ENCODE measurements at places on chromosomes 4 and X.

DNA sequence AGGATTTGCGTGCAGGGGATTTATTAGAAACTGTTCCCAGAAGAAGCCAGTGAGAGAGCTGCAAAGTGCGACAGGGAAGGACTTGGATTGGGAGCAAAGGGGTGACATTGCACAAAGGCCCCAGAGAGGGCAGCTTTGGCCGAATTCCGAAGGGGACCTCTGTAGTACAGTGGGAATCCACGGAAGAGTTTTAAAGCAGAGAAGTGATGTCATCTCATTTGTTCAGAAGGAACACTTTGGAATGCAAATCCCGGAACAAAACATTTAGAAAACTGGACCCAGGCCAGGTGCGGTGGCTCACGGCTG is 71.7 kb downstream of the FAM184B start:
- no peak for DNase-seq

- DNase-seq = no peak
Observed at GRCh38 chr4:67573193-67573592, 14.7 kb downstream of the STAP1 start.

- DNase-seq = no peak
Observed at GRCh38 chr4:164888096-164888715, 11.2 kb downstream of the APELA start.

DNA sequence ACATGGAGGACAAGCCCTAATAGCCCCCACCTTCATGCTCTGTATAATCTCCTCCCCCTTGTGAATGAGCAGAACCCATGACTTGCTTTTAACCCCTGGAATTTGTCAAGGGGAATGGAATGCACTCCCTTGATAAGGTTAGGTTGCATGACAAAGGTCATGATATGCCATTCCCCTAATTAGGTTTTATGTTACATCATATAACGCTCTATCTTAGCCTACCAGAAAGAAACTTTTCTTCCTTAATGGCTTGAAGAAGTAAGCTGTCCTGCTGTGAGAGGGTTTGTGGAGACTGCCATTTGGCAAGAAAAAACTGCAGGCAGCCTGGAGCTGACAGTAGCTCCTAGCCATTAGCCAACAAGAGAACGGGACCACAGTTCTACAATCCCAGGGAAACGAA is 399.8 kb upstream of the MAD2L1 start:
- no peak for DNase-seq

GRCh38 chrX:21840193-21840545 is 752 bp downstream of the MBTPS2 start:
- no peak for DNase-seq

- DNase-seq = no peak
Observed at GRCh38 chr4:55068522-55068921, 56.9 kb downstream of the KDR start.

GRCh38 chr4:83876047-83876446 is 340.1 kb downstream of the GPAT3 start:
- DNase-seq = no peak

DNA sequence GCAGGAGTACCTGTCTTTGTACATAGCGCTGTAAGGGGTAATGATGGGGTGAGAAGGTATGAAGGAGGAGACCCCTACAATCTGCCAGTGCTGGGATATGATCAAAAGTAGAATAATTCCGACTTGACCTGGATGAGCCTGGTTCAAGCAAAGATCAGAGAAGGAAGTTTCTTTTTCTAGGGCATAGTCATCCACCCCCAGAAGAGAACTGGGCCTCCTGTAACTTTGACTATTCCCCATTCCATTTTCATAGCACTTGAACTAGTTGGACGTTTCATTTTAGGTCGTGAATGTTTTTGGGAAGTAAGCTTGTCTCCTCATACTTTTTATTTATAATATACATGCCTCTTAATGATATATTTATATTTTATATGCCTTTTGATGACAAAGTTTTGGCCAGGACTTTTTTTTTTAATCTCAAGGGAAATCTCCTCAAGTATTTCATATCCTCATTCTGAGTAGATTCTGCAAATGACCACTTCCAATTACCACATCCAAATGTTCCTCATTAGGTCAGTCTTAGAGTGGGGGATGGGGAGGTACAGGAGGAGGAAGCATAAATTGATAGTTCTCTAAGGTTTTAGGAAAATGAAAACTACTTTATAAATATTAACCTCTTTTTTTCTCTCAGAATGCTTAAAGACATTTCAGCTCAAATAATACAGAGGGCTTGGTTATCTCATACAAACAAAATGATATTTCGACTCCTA is 3.5 kb downstream of the CXorf58 start:
- DNase-seq = no peak

GRCh38 chr4:6125103-6125651 is 75.2 kb downstream of the JAKMIP1 start:
- DNase-seq = no peak

DNA sequence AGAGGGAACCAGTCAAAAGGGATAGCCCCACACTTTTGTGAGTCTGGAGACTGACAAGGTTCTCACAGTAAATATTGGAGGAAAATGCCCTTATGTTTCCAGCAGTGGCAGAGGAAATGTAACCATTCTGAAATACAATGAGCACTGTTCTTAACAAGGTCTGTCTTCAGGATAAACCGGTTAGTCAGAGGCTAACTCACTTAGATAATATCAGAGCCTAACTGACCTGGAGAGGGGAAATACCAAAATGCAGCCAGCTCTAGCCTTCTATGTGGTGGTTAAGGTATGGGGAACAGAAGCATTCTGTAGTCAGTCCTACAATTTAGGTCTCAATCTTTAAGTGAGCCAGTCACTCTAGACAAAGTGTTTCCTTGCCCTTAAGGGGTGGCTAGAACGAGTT is 70.8 kb downstream of the TBCK start:
- DNase-seq = no peak

DNA sequence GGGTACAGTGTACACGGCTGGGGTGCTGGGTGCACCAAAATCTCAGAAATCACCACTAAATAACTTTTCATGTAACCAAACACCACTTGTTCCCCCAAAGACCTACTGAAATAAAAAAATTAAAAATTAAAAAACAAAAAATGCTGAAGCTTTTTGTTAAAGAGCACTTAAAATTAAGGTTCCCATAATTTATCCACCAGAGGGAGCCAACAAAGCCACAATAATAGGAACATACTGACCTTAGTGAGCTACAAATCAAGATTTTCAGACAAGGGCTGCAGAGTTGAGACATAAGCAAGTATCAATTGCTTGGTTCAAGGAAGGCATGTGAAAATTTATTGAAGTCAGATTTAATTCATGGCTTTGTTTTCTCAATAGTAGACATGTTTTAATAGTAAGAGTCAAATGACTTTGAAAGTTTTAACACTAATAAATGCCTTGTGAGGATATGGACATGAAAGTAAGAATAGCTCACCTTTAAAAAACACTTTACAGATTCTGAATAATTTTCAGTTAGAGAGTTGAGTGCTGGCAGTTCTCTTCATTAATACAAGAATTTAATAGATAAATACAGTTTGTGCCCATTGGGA is 43.0 kb upstream of the SCOC start:
- peak; percentile 41 for DNase-seq

- peak; percentile 22 for DNase-seq
Observed at GRCh38 chr4:53587135-53587534, 4.2 kb downstream of the LNX1 start.

DNA sequence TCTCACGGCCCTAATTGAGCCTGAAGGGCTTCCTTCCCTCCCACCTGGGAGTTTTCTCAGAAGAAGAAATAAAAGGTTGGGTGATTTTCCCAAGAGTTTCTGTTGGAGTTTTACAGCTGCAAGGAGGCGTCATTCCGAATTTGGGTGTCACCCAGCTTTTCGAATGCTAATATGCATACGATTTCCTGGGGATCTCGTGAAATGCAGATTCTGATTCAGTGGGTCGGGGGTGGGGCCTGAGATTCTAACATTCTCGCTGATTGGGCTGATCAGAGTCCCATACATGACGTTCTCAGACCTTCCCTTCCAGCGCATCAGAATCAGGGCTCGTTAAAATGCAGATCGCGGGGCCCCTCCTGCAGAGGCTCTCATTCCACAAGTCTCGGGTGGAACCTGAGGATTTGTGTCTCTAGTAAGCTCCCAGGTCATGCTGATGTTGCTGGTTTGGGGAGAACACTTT is 125.8 kb upstream of the STX18 start:
- DNase-seq = no peak

DNA sequence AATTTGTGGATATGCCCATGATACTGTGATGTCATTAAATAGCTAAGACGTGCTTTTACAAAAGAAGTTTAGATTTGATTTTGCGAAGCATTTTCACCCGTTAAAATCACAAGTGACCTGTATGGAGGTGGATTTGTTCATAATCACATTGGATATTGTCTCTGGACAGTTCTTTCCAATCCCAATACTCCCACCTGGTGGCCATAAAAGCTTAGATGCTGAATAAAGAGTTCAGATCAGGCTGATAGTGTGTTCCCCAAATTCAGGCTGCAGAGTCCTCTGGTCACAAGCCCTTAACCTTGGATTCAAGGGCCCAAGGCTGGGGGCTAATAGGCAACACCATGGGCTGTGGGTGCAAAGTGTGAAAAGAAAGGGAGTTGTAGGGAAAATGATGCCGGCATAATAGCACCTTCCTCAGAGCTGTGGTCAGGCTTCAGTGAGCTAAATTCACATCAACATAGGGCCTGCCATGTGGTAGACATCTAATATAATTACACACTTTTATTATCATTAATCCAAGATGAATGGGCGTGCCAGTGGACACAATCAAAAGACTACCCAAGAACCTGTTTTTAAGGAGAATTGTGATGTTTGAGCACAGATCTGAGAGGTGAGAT is 28.1 kb downstream of the SMIM43 start:
- peak; percentile 49 for DNase-seq

- no peak for DNase-seq
Observed at GRCh38 chrX:15790769-15791290, 546 bp downstream of the ZRSR2 start.

DNA sequence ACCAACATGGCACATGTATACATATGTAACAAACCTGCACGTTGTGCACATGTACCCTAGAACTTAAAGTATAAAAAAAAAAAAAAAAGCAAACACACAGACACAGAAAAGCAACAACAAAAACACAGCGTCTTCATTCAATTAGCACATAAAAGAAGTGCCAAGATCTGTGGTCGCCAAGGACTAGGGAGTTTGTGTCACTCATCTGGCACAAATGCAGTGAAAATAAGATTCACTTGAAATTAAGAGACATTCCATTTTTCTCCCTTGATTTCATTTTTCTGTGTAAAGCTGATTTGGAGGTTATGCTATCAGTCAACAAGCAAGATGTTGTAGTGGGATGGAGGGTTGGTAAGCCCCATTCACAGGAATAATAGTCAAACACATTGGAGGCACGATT is 115.3 kb downstream of the FAT4 start:
- DNase-seq = no peak
